Cerebellar cortex (tissue), 1 donor: ENCODE measurements at places on chromosomes 7 and 10.

DNA sequence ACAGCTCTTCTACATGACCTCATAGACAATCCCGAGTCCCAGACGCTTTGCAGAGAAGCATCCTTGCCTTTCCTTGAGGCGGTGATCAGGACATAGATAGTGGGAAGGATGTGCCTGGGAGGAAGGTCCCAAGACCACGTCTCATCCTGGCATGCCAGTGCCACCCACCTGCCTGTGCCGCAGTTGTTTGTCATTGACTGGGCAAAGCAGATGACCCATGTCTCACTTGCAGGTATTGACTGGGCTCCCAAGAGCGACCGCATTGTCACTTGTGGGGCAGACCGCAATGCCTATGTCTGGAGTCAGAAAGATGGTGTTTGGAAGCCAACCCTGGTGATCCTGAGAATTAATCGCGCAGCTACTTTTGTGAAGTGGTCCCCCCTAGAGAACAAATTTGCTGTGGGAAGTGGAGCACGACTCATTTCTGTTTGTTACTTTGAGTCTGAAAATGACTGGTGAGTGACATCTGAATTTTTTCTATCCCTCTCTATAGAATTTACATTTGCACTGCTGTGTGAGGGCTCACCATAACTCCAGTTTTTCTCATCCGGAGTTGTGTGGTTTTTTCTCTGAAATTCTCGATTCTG, 18.5 kb downstream of the ARPC1A start:
- no peak for DNase-seq

DNA sequence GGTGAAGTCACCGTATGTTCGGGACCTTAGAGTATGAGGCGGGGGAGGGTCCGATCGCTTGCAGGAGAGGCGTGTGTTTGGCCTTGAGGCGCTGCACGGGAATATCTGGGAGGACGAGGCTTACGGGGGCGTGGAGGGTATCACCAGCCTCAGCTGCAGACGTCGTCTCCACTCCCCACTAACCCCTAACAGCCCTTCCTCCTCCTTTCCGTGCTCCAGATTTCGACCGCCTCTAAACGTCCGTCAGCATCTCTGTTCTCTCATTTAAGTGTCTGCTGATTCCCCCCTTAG, 23.5 kb upstream of the ZNF12 start:
- no peak for DNase-seq

DNA sequence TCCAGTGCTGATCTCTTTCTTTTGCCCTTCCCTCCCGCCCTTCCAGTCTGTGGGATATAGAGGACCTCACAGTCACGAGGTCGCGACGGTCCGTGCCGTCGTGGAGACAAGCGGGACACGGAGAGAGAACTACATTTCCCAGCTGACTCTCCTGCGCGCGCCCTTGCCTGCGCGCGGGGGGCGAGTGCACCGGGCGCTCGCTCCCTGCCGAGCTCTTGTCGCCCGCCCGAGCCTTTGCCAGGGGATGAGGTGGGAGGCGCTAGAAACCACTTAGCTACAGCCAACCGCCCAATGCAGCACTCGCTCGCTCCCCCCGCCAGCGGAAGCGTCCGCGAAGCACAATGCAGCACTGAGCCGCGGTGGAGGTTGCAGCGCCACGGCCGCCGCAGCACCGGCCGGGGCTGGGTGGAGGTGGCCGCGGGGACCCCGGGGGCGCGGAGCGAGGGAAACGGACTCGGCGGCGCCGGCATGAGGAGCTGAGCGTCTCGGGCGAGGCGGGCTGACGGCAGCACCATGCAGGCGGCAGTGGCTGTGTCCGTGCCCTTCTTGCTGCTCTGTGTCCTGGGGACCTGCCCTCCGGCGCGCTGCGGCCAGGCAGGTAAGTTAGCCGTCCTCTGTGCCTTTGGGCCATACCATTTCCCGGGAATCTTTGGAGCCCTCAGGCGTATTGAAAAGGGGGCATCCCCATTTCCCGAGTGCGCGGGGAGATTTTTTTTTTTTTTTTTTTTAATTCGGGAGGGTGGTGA, at the start of gene ADAM22:
Gene ADAM22 (plus strand): TSS at position 299 of the 746 bp plus-strand sequence. CDS start 215 bp downstream, at position 514.
- peak; percentile 96 for DNase-seq

- no peak for DNase-seq
Observed at GRCh38 chr7:36668750-36669149, 55.5 kb downstream of the AOAH start.

GRCh38 chr10:99612167-99612831, 7.9 kb downstream of the SLC25A28 start:
- DNase-seq: peak; percentile 79
